Substantia nigra (tissue), 51 donors: ENCODE measurements at places on chromosomes 6 and 20.

DNA sequence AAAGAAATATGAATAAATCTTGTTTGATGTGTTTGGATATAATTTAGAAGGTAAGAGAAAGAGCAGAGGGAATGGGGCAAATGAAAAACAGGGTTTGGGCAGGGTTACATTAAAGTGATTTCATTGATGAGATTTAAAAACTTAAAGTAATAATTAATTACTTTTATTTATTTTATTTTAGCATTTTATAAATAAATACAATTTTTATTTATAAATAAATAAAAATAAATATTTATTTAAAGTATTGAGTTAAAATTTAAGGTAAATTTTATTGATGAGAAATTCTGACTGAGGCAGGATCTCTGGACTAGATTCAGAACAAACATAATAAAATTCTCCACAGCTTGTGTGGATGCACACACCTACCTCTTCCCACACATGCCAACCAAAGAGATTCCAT, 584.1 kb upstream of the BTBD3 start:
- DNase-seq = no peak

DNA sequence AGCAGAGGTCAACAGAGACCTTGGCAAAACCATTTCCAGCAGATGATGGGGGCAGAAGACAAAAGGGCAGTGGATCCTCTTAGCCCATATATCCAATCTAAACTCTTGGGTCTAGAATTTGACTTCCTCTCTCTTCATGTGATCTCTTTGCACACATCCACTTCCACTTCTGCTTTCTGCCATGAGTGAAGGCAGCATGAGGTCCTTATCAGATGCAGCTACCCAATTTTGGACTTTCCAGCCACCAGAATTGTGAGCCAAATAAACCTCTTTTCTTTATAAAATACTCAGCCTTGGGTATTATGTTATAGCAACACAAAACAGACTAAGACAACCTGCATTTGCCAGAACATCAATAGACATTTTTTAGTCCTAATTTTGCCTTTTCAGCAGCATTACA, 191.6 kb downstream of the ADAT2 start:
- no peak for DNase-seq

DNA sequence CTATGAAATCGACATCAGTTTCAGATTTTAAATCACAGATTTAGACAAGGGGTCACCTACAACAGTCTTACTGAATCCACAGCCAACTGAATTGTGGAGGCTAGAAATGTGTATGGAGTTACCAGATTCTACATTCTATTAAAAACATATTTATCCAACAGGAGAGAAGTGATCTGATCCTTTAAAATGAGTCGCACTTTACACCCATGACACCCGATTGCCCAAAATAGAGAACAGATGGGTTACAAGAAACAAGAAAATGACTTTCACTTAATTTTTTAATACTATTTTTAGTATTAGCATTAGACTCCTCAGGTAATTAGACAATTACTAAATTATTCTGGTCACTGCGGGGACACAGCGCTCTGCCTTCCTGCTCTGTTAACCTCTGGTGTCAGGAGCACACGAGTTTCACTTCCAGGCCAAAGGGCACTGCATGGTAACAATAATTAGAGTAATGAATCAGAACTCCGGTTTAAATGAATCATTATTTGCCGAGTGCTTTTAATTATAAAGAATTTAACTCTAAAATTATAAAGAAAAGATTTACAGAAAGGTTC, 108.6 kb downstream of the ATP9A start:
- DNase-seq = no peak

- DNase-seq = no peak
These were observed 392.9 kb downstream of the GJA1 start for GRCh38 chr6:121828146-121828886.

- peak; percentile 19 for DNase-seq
These were observed 153.0 kb downstream of the BCAS1 start for GRCh38 chr20:53917145-53918019.

DNA sequence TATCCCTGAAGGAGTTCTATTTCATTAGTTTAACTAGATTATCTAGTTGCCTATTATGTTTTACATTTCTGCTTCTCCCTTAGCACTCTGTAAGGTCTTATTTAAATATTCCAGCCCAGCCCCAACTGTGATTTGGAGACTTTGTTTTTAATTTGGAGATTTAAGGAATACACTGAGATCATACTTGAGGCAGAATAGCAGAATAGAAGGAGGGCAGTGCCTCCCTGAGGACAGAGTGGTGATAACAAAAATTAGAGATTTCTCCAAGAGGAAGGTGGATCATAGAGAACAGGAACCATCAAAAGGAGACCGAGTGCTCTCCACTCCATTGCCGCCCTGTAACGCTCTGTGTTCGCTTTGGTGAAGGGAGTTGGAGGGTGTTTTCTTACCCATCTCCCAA, 14.8 kb upstream of the CD164 start:
- DNase-seq = no peak
